ENCODE measurements at places on chromosomes 16 and 17.

- DNase-seq: no peak
Measured at GRCh38 chr16:54630284-54630967, 300.2 kb upstream of the IRX5 start.

- DNase-seq: no peak
Measured at GRCh38 chr17:37086334-37086733, 137.6 kb downstream of the AATF start.

- no peak for DNase-seq
Measured at GRCh38 chr17:3796822-3797170, 4.2 kb downstream of the ITGAE start.

DNA sequence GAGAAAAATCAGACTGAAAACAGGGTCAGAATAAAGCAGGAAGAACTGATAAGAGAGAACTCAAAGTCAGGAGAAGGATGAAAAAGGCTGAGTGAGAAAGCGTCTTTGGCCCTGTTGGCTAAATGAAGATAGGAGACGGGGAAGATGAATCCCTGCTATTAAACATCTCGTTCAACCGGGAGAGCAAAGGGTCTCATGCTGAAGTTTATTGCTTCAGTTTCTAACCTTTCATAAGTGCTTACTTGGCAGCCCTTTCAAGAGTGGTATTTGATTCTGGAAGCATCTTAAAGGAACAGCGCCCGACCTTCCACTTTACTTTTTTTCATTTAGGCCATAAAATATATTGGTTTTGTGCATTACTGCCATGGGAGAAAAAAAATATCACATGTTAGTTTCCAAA is 288.3 kb upstream of the RBFOX1 start:
- no peak for DNase-seq

DNA sequence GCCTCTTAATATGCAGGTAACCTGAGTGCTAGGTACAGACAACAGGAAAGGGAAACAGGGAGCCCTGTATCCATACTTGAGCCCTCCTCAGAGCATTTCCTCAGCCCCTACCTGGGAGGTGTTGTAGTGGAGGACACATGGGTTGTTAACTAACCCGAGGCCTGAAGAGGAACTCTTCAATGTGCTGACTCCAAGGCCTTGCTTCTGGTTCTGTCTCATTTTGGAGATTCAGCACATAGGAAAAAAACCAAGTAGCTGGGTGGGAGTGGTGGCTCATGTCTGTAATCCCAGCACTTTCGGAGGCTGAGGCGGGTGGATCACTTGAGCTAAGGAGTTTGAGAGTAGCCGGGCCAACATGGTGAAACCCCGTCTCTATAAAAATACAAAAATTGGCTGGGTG is 24.8 kb downstream of the SNX11 start:
- DNase-seq: no peak

All from activated CD4-positive, alpha-beta T cell treated with anti-CD3 and anti-CD28 coated beads, Interleukin-2, amount 50 U/mL, for 16 hours (primary cell).